ENCODE measurements at places on chromosomes 13 and 19.

DNA sequence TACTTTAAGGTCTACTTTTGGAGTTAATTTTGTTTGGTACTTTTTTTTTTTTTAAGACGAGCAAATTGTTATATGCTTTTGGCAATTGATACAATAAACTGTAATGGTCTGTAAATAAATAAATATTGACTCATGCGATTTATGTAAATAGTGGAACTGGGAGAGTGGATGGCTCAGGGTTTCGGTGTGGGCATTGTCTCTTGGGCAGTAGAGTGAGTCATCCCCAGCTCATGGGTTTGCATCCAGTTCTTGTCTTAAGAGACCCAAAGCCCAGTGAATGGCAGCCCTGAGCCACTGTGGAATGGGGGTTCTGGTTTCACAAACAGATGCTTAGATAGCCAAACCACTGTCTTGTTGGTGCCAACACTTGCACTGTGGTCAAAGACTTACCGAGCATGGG, 33.0 kb downstream of the FGF9 start:
- no peak overlapping the region for H3K27ac ChIP-seq
- peaks cover 56% of the 10 kb centered on the region for H3K27me3 ChIP-seq
- no peak overlapping the region for H3K4me3 ChIP-seq

DNA sequence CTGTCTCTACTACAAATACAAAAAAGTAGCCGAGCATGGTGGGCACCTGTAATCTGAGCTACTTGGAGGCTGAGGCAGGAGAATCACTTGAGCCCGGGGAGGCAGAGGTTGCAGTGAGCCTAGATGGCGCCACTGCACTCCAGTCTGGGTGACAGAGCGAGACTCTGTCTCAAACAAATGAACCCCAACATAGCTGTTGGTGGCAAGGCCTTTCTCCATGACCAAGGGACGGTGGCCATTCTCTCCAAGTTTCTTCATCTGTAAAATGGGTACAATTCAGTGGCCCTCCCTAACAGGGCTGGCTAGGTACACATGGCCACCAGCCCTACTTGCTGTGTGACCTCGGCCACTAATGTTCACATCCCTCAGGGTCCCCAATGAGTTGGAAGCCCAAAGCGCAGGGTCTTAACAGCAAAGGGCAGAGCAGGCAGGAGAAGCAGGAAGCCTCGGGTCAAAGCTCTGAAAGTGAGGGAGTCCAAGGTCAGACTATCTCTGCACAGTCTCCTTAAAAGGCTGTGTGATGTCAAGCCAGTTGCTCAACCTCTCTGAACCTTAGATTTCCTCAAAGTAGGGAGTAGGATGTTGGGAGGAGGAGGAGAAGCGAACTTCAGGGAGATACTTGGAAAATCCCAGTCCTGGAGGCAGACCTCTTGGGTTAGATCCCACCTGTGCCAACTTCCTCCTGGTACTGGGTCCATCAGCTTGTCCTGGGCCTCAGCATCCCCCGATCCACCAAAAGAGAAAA, 2.7 kb downstream of the JUND start:
- peaks cover 85% of the 10 kb centered on the region for H3K36me3 ChIP-seq
- H3K4me3 ChIP-seq, result peak overlapping the region; percentile 100
- no peaks in the 10 kb centered on the region for H3K27me3 ChIP-seq
- no peak for DNase-seq

- no peaks in the 10 kb centered on the region for H3K27me3 ChIP-seq
- no peaks in the 10 kb centered on the region for H3K4me1 ChIP-seq
- H3K36me3 ChIP-seq, result no peaks in the 10 kb centered on the region
- no peak for DNase-seq
- no peak overlapping the region for H3K27ac ChIP-seq
These were observed 852.0 kb downstream of the DACH1 start for GRCh38 chr13:71015021-71015420.

DNA sequence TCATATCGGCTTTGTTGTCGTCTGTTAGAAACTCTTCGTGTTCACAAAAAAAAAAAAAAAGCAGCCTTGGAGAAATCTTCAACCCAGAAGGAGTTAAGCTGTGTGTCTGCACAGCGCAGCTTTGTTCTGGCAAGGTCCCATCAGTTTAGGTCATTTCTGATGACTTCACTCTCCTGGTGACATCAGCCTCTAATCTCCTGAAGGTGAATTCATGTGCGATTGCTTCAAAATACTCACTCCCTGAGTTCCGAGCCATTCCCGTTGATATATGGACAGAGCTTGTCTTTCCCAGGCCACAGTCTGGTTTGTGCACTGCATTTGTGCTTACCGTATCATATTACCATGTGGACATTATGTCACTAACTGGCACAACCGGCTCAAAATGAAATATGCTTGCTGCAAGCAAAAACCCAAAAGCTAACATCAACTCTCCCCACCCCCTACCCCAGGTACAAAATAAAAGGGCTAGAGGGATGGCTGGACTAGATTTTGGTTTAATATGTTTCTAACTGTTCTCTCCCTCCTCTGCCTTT, 342.4 kb downstream of the KCNRG start:
- H3K36me3 ChIP-seq, result peaks cover 2% of the 10 kb centered on the region
- H3K27ac ChIP-seq, result no peak overlapping the region
- DNase-seq, result no peak
- H3K4me3 ChIP-seq, result no peak overlapping the region
- H3K27me3 ChIP-seq, result no peaks in the 10 kb centered on the region

DNA sequence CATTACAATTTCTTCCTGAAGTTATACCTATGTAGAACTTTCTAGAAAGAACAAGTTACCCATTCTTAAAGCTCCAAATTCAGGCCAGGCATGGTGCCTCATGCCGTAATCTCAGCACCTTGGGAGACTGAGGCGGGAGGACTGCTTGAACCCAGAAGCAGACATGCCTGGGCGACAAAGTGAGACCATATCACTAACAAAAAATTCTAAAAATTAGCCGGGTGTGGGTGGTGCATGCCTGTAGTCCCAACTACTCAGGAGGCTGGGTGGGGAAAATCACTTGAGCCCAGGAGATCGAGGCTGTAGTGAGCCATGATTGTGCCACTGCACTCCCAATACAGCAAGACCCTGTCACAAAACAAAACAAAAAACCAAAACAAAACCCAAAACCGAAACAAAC, 23.0 kb downstream of the KCNRG start:
- H3K36me3 ChIP-seq, result peaks cover 7% of the 10 kb centered on the region
- no peaks in the 10 kb centered on the region for H3K27me3 ChIP-seq
- H3K27ac ChIP-seq, result no peak overlapping the region

- no peak overlapping the region for H3K27ac ChIP-seq
- peaks cover 5% of the 10 kb centered on the region for H3K4me1 ChIP-seq
- H3K36me3 ChIP-seq, result peaks cover 4% of the 10 kb centered on the region
- DNase-seq, result no peak
- no peaks in the 10 kb centered on the region for H3K27me3 ChIP-seq
These were observed 101.3 kb downstream of the KCNRG start for GRCh38 chr13:50116430-50116973.

DNA sequence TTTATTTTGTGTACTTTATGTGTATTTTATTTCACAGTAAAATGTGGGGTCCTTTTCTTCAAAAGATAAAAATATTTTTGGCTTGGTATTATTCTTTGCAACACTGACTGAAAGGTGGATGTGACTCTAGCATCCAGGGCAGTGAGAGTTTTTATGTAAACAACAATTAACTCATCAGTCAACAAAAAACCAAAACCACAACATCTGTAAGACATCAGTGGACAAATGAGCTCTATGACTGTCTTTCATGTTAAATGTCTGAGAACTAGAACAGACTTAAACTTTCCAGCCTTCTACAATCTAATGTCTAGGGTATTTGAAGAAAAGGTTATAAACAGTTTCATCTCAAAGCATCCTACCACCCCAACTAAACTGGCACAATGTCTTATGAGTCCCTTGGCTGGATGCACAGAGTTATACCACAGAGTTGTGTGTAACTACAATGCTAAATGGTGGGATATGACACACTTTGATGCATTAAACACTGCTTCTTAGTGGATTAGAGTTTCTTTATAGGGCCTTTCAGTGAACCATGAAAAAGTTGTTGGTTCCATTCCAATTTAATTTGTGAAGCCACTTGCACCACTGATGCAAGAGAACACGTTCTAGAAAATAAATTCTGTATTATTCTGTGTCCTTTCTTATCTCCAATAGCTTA, 544.2 kb upstream of the KLF12 start:
- no peak overlapping the region for H3K4me3 ChIP-seq
- no peak overlapping the region for H3K27ac ChIP-seq
- peaks cover 2% of the 10 kb centered on the region for H3K36me3 ChIP-seq
- H3K27me3 ChIP-seq, result peaks cover 29% of the 10 kb centered on the region

GRCh38 chr19:39506944-39507714, 7.8 kb upstream of the SELENOV start:
- H3K27me3 ChIP-seq, result peaks cover 66% of the 10 kb centered on the region
- H3K4me1 ChIP-seq, result peaks cover 30% of the 10 kb centered on the region
- H3K36me3 ChIP-seq, result peaks cover 9% of the 10 kb centered on the region
- peak overlapping the region; percentile 74 for H3K4me3 ChIP-seq
- DNase-seq, result no peak

- no peak overlapping the region for H3K27ac ChIP-seq
- no peaks in the 10 kb centered on the region for H3K4me1 ChIP-seq
- H3K36me3 ChIP-seq, result peaks cover 9% of the 10 kb centered on the region
- H3K27me3 ChIP-seq, result no peaks in the 10 kb centered on the region
These were observed 29.4 kb downstream of the SMIM24 start for GRCh38 chr19:3450796-3451411.

DNA sequence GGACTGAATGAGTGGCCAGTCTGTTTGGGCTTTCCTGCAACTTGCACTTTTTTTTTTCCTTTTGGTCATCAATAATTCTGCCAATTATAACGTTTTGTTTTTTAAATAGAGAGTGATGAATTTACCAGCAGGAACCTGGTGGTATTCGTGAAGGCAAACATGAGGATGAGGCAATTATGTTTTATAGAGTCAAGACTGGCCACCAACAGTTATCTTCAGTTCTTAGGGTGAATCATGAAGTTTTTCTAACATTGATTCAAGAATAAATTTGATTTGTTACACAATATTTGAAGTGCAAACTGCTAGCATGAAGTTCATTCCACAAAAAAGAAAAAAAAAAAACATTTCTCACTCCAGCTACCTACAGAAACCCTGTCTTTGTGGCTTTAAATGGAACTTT, 244.5 kb downstream of the SPRY2 start:
- no peaks in the 10 kb centered on the region for H3K4me1 ChIP-seq
- DNase-seq, result no peak
- no peaks in the 10 kb centered on the region for H3K27me3 ChIP-seq
- H3K36me3 ChIP-seq, result no peaks in the 10 kb centered on the region
- H3K4me3 ChIP-seq, result no peak overlapping the region

Data from central memory CD8-positive, alpha-beta T cell (primary cell).